ENCODE measurements at places on chromosomes 12 and 14.

- DNase-seq = no peak
Observed at GRCh38 chr14:90517076-90517841, 120.4 kb downstream of the CALM1 start.

- DNase-seq = no peak
Observed at GRCh38 chr14:104211215-104211614, 72.8 kb downstream of the KIF26A start.

DNA sequence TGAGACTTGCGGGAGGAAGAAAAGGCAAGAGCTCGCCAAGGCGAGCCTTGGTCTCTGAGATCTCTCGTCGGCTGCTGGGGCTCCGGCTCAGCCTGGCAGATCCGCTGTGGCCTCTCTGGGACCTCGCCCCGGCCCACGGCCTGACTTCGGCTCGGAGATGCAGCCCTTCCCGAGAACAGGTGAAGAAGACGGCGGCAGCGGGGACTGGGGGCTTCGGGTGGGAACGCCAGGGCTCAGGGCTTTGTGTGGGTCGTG is 6.0 kb upstream of the HOXC9 start:
- DNase-seq = no peak

DNA sequence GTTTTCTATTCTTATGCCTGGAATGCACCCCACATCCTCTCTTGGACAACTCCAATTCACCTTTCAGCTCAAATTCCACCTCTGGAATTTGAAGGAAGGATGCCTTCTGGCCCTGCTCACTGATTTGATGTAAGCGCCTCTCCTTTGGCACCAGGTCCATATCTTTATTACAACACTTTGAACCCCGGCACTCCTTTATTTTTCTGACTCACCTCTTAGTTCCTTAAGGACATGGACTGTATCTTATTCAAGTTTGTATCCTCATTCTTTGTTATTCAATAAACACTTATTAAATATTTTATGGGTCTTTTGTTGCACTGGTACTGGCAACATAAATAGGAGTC is 3.1 kb downstream of the GALC start:
- DNase-seq = no peak

- DNase-seq = no peak
Observed at GRCh38 chr12:24134092-24134491, 184.6 kb upstream of the SOX5 start.

GRCh38 chr14:73797543-73798265 is 53.9 kb upstream of the PTGR2 start:
- DNase-seq = no peak

Data from fibroblast of mammary gland (primary cell).